ENCODE measurements at places on chromosomes 6 and 20. TPM values are rescaled to one million over a fixed set of nuclear protein-coding genes. Genes with fewer than 3 reads are reported as not detected.

The KHDRBS2 gene
- not detected for total RNA-seq

The RAET1G gene
- 1.2 TPM for total RNA-seq

The HLA-DQA1 gene
- 0.39 TPM for total RNA-seq

The SLC32A1 gene
- not detected for total RNA-seq

The SLC4A11 gene
- 144 TPM for total RNA-seq

The ALDH8A1 gene
- not detected for total RNA-seq

The NEURL2 gene
- total RNA-seq = 3.0 TPM

The SLC2A10 gene
- total RNA-seq = 1.6 TPM

The PLA2G7 gene
- total RNA-seq = 0.41 TPM

The TRAPPC3L gene
- not detected for total RNA-seq

The TMC2 gene
- total RNA-seq = not detected

The RGS17 gene
- 8.7 TPM for total RNA-seq

The CCDC170 gene
- not detected for total RNA-seq

The SPATS1 gene
- not detected for total RNA-seq

The PRPH2 gene
- not detected for total RNA-seq

The SNAP91 gene
- 0.95 TPM for total RNA-seq
